ENCODE measurements at places on chromosomes 7 and 10. TPM values are rescaled to one million over a fixed set of nuclear protein-coding genes. Genes with fewer than 3 reads are reported as not detected.

The UTF1 gene
- total RNA-seq = not detected

The RADIL gene
- total RNA-seq = 0.92 TPM

The ANKRD30A gene
- total RNA-seq = not detected

The PNLIPRP1 gene
- total RNA-seq = not detected

The CYP26C1 gene
- total RNA-seq = not detected

The FAM25A gene
- total RNA-seq = not detected

DNA sequence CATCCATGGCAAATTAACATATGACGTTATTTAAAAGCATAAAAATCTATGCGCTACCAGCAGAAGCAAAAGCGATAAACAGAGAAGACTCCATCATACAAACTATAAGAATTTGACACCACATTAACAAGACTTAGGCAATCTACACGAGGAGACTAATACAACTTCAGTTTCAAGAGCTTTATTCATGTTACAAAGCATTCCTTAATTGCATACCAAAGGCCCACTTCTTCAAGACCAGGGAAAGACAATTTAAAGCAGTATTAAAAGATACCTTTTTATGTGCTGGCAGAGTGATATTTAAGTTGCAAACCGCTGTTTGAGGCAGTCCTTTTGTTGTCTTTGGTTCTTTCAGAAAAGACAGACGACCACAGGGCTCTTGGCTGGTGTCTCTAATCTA is 176.0 kb upstream of the CCDC6 start:
- DNase-seq = no peak
- H3K27ac ChIP-seq = no peak overlapping the region
- peaks cover 9% of the 10 kb centered on the region for H3K27me3 ChIP-seq
- H3K4me3 ChIP-seq = no peak overlapping the region

- H3K27ac ChIP-seq = no peak overlapping the region
- peaks cover 73% of the 10 kb centered on the region for H3K27me3 ChIP-seq
- peaks cover 21% of the 10 kb centered on the region for H3K4me1 ChIP-seq
Observed at GRCh38 chr10:103501186-103501585, 7.7 kb downstream of the NEURL1 start.

- no peaks in the 10 kb centered on the region for H3K4me1 ChIP-seq
- H3K4me3 ChIP-seq = no peak overlapping the region
- H3K27ac ChIP-seq = no peak overlapping the region
- H3K36me3 ChIP-seq = peaks cover 1% of the 10 kb centered on the region
- H3K27me3 ChIP-seq = peaks cover 12% of the 10 kb centered on the region
Observed at GRCh38 chr7:148325208-148325607, 265.4 kb upstream of the C7orf33 start.

- H3K27me3 ChIP-seq = peaks cover 4% of the 10 kb centered on the region
- no peaks in the 10 kb centered on the region for H3K36me3 ChIP-seq
- H3K4me1 ChIP-seq = no peaks in the 10 kb centered on the region
- DNase-seq = no peak
- H3K27ac ChIP-seq = no peak overlapping the region
Observed at GRCh38 chr7:4134204-4134603, 547.9 kb upstream of the FOXK1 start.

DNA sequence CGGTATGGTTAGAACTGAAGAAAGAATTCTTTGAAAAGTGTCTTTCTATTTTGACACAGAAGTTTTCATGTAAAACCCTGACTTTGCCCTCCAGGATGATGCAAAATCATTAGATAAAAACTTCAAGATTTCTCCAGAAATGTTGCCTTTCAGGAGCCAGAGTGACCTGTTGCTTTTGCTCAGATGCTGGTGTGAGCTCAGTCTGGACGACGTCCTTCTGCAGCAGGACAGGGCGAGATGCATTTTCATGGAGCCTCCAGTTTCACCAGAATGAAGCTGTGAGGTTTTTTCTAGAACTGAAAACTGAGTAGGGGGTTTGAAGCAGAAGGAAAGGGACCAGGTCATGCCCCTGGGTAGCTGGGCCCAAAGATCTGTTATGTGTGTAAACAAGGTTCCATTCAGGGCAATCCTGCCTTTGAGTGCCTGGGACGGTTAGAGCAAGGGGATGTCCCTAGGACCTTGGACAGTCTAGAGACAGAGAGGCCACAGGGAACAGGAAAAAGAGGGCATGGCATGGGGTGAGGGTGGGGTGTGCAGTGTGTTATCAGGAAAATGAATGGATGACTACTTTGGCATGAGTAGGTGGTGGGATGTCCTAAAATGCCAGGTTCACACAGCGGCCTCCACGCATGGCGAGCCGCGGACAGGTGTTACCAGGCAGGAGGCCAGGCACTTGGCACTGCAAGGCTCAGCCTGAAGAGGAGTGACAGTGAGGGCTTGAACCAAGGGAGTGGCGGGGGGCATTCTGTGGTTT is 356.3 kb downstream of the CXCL12 start:
- H3K27me3 ChIP-seq = peaks cover 13% of the 10 kb centered on the region
- no peaks in the 10 kb centered on the region for H3K4me1 ChIP-seq
- no peak for DNase-seq
- H3K4me3 ChIP-seq = no peak overlapping the region

DNA sequence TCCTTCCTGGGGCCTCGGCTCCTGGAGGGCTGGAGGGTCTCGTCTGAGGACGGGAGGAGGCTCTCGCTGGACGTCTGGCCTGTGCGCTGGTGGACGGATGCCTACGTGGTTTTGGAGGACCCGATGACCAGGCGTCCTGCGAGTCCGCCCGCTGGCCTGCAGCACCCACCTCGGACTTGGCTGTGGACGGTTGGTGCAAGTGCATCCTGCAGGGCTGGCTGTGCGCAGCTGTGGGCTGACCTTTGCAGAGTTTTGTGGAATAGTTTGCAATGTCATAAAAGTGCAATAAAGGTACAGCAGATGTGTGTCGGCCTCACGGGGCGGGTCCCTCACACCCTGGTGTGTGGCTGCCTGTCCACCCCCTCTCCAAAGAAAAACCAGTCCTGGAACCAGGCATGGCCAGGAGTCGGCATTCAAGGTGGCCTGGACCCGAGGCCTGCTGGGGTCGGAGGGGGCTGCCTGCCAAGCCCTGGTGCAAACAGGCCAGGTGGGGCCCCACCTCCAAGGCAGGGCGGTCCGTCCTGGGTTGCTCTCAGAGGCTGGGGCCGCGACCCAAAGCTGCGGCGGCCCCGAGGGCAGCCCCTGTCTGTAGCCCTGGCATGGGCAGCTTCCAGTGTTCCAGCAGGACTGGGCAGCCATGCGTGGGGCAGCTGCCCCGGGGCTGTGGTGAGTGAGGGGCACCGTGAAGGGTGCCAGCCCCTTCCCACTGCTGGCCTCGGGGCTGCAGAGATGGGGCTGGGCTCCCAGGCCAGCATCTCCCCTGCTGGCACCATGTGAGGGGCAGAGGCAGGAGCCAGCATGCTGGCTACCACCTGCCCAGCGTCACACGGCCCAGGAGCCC is 29.3 kb upstream of the FOXL3 start:
- H3K27me3 ChIP-seq = no peaks in the 10 kb centered on the region
- H3K4me3 ChIP-seq = no peak overlapping the region
- DNase-seq = no peak
- H3K36me3 ChIP-seq = peaks cover 5% of the 10 kb centered on the region
- no peak overlapping the region for H3K27ac ChIP-seq

GRCh38 chr10:20936396-20936795 is 39.3 kb upstream of the NEBL start:
- no peak overlapping the region for H3K4me3 ChIP-seq
- DNase-seq = no peak
- H3K27ac ChIP-seq = no peak overlapping the region
- H3K4me1 ChIP-seq = no peaks in the 10 kb centered on the region
- H3K27me3 ChIP-seq = no peaks in the 10 kb centered on the region

DNA sequence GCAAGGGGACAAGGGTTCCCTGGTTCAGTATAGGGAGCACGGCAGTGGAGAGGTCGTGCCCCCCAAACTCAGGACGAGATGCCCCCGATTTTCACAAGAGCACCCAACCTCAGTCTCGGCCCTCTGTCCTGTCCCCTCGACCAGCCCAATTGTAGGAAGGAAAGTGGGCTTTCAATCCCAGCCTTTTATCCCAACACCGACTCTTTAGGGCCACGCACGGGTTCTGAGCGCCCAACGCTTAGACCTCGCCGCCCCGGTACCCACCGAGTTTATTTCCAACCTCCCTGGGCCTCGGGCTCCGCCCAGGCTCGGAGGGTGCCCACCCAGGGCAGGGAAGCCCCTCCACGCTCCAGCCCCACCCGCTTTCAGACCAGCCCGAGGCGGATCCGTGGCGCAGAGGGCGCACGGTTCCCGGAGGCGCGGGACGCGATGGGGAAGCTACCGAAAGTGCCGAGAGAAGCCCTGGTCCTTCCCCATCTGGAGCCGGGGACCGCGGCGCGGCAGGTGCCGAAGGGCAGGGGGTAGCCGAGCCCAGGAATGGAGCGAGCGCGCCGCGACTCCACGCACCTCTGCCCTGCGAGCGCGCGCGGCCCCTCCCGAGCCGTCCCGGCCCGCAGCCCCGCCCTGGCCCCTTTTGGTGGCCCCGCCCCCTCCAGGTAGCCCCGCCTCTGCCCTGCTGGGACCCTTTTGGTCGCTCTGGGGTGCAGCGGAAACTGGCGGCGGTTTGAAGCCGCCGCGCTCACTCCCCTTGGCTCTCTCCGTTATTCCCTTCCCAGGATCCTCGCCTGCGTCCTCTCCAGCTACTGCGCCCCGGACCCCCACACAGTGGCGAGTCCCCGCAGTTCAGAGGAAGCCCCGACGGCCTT is 20.4 kb downstream of the GRID2IP start:
- H3K36me3 ChIP-seq = no peaks in the 10 kb centered on the region
- peak; percentile 71 for DNase-seq
- H3K27ac ChIP-seq = no peak overlapping the region
- H3K4me3 ChIP-seq = peak overlapping the region; percentile 74
- H3K27me3 ChIP-seq = peaks cover 36% of the 10 kb centered on the region
- peaks cover 23% of the 10 kb centered on the region for H3K4me1 ChIP-seq

DNA sequence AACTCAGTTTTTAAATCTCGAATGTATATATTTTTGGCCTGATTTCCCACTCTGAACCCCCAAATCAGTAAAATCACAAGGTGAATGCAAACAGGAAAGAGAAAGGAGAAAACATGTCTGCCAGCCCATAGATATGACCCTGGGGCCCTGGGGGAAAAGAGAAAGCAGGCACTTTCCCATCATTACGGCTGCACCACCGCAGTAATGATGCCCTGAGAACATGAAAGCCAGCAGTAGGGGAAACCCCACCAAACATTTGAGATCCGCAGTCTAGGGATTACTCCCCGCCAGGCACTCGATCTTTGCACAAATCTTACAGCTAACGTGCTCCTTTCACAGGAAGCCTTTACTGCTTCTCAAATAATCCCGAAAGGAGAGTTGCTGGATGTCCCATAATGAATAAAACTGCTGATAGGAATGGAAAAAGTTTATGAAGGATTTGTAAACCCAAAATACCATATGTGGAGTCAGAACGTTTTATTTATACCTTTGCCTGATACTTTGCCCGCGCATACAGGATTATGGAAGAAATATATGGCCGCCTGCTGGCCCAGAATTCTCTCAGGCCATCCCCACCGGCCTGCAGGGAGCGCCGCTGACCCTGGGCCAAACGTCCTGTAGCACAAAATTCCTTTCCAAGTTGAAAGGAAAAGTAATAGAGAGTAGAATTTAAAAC is 180.0 kb upstream of the INHBA start:
- H3K4me1 ChIP-seq = peaks cover 36% of the 10 kb centered on the region
- no peaks in the 10 kb centered on the region for H3K27me3 ChIP-seq
- H3K4me3 ChIP-seq = no peak overlapping the region
- H3K27ac ChIP-seq = peak overlapping the region; percentile 100

GRCh38 chr10:110269374-110270318 is 35.1 kb downstream of the SMNDC1 start:
- H3K27me3 ChIP-seq = no peaks in the 10 kb centered on the region
- no peak for DNase-seq
- no peaks in the 10 kb centered on the region for H3K36me3 ChIP-seq
- H3K27ac ChIP-seq = peak overlapping the region; percentile 50
- peak overlapping the region; percentile 57 for H3K4me3 ChIP-seq

- no peak overlapping the region for H3K4me3 ChIP-seq
- H3K36me3 ChIP-seq = no peaks in the 10 kb centered on the region
- no peak for DNase-seq
Observed at GRCh38 chr10:124739119-124739921, 4.9 kb downstream of the FAM53B start.

DNA sequence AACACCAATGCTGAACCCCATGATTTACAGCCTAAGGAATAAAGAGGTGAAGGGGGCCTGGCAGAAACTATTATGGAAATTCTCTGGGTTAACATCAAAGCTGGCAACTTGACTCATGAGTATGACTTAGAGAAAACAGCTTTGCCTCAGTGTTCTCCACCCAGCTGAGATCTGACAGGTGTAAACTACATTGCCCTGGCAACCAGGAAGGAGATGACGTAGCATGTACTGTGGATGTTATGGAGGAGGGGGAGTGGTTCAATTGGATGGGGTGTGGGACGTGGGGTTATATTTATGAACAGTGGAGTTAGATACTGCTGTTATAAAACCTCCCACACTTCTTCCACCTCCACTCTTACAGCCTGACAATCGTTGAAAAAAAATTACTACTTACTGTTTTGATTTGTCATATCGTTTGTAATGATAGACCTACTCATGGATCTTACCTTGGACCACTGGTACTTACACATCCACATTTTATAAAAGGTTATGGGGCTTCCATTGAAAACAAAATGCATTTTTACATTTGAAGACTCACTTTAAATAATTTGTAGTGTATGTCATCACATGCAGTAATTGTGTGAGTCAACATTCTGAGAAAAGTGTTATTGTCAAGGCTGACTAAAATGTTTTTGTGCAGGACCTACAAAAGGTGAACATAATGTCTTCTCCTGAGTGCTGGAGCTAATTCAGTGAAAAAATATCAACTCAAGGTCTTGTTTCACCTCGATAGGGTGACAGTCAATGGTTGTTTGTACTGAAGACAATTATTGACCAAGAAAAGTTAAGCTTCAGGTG is 6.4 kb downstream of the OR2F1 start:
- no peaks in the 10 kb centered on the region for H3K36me3 ChIP-seq
- no peak for DNase-seq
- H3K4me3 ChIP-seq = no peak overlapping the region
- peaks cover 28% of the 10 kb centered on the region for H3K27me3 ChIP-seq
- H3K27ac ChIP-seq = no peak overlapping the region

GRCh38 chr7:118142012-118142411 is 42.0 kb upstream of the LSM8 start:
- no peak overlapping the region for H3K27ac ChIP-seq
- DNase-seq = no peak
- no peak overlapping the region for H3K4me3 ChIP-seq
- peaks cover 4% of the 10 kb centered on the region for H3K27me3 ChIP-seq
- H3K4me1 ChIP-seq = no peaks in the 10 kb centered on the region
- H3K36me3 ChIP-seq = no peaks in the 10 kb centered on the region
